ENCODE measurements at places on chromosomes 13 and 19.

GRCh38 chr19:58229255-58229639, 533 bp downstream of the ZNF544 start:
- DNase-seq = no peak

GRCh38 chr13:27797228-27797624, 4.9 kb downstream of the GSX1 start:
- DNase-seq = no peak

GRCh38 chr13:36275190-36276002, 22.2 kb downstream of the CCDC169 start:
- no peak for DNase-seq

GRCh38 chr13:37059848-37060192, 332 bp upstream of the SUPT20H start:
- DNase-seq = no peak

- no peak for DNase-seq
These were observed 38.0 kb upstream of the ALOX5AP start for GRCh38 chr13:30697177-30697953.

GRCh38 chr13:54637366-54637765, 1608.8 kb downstream of the OLFM4 start:
- no peak for DNase-seq
